ENCODE measurements at places on chromosomes 7 and 10.

GRCh38 chr7:137882261-137882668, 35.5 kb upstream of the DGKI start:
- peak; percentile 67 for DNase-seq

- no peak for DNase-seq
Measured at GRCh38 chr7:137476937-137477336, 133.4 kb upstream of the PTN start.

DNA sequence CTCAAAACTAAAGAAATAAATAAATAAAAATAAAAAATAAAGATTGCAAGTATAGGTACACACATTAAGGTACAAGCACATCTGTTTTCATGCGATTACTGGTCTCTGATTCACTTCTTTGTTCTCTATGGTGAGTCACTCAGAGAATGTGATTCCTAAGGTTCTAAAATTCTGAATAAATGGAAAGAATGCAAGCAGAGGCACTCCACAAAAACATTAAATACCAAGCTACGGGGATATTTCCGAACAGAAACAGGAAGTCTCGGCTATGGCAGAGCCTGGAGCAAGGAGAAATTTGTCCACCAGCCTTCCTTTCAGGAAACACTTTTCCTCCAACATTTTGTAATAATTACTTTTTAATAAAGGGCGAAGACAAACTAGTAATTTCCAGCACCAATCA, 1.4 kb downstream of the VOPP1 start:
- no peak for DNase-seq

GRCh38 chr7:143408686-143409561, at the start of gene EPHA1:
EPHA1 (minus strand) TSS chr7:143408856; CDS start chr7:143408805, 51 bp downstream.
- DNase-seq, result no peak

DNA sequence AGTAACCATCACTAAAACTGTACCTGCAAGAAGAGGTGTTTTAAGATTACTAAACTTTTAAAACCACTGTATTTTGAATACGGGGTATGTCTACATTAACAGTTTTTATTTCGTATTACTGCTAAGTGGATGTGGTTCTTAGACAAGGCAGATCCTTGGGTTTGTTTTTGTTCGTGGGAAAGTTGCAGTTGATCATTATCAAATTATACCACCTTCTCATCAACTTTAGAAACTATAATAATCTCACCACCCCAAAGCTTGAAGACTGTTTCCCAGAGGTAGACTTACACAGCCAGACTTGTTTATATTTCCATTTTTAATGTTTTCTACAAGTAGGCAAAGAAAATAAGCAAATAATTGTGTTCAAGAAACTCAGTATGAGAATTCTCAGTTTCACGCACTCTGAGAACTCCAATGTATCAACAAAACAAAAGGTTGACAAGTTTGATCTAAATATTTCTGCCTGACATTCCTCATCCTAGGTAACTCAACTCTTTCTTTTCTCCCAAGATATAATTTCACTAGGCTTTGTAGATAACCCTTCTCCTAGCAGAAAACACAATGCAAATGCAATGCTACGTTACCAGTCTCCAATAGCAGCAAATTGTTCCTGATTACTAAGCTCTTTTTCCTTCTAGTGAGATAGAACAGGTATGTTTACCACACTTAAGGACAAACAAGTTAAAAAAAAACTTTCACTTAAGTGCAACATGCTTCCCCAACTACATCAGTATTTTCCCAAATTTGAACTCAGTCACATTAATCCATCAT, 36.0 kb downstream of the IGF2BP3 start:
- no peak for DNase-seq
